ENCODE measurements at places on chromosomes 12 and 14.

GRCh38 chr14:50717811-50718210, 49.7 kb upstream of the SAV1 start:
- no peak for DNase-seq

- DNase-seq: no peak
Observed at GRCh38 chr12:2283916-2284315, 231.1 kb downstream of the CACNA1C start.

DNA sequence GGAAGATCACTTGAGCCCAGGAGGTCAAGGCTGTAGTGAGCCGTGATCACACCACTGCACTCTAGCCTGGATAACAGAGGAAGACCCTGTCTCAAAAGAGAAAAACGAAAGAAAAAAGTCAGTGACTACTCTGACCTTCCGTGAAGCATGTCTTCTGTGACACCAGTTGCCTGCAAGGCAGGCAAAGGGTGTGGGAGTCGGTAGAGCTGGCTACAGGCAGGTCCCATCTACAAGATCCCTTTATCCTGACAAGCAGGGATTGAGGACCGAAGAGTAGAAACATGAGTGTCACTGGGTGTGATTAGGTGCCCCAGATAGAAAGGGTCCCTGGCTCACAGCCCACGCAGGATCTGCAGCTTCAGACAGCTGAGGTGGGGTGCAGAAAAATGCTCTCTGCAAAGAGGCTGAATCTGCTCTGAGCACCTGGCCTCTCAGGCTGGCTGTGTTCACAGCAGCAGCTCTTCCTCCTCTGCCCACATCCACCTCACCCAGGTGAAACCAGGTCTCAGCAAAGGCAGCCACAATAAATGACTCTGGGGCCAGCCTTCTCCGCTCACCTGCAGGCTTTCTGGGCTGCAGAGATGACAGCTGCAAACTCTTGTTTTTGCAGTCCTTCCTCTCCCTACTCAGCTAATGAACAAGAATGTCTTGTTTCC, 28.6 kb upstream of the HSP90B1 start:
- DNase-seq: no peak

DNA sequence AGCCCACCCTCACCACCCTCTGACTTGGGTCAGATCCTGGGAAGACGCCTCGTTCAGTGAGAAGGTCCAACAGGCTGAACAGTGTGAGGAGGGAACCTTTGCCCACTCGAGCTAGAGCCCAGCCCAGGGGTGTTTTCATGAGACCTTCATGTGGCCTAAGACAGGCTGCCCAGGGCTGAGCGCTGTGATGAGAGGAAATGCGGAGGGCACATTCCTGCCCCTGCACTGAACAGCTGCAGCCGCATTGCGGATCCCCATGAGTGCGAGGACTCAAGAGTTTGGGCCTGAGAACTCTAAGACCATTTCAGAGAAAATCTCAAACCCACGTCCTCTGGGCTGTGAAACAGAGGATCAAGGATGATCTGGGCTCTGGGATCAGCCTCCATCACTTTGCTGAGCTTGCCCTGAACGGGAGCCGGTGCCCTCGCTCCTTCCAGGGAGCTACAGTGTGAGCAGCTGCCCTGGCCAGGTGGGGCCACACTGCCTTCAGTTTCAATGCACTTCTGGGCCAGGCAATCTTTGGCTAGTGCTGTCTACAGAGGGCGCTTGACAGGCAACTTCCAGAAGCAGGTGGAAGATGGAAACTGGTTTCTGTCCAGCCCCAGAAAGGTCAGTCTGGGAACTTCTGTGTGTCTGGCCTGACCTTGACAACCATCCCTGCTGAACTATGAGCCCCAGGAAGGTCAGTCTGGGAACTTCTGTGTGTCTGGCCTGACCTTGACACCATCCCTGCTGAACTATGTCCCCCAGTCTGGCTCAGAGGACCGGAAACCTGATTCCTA, 43.5 kb upstream of the P2RX7 start:
- no peak for DNase-seq

- no peak for DNase-seq
Observed at GRCh38 chr12:109203480-109203879, 87.1 kb downstream of the ACACB start.

- DNase-seq: no peak
Observed at GRCh38 chr14:99468836-99469592, 11.6 kb downstream of the SETD3 start.

GRCh38 chr14:20848955-20849570, 42.1 kb upstream of the RNASE3 start:
- no peak for DNase-seq

GRCh38 chr14:22555384-22556011, 33.5 kb downstream of the DAD1 start:
- peak; percentile 84 for DNase-seq

- no peak for DNase-seq
Observed at GRCh38 chr14:25231004-25231403, 181.1 kb upstream of the STXBP6 start.

- DNase-seq: no peak
Observed at GRCh38 chr12:11621797-11622423, 27.6 kb upstream of the ETV6 start.

DNA sequence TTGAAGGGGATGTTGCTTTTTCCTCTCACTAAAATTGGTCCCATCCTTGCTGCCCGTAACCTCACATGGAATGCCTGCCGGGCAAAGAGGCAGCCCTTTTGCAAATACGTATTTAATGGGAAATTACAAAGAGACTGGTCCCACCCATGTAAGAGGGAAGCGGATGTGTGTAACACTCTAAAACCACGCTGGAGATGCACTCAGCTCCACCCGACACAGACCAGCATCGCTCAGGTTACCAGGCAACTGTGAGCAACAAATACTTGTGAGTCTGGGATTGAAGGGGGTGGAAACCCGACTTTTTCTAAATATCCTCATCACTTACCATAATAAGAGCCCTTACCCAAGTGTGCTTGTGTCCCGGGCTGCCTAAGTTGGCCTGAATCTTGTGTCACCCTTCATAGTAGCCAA, 47.7 kb downstream of the ELK3 start:
- no peak for DNase-seq

DNA sequence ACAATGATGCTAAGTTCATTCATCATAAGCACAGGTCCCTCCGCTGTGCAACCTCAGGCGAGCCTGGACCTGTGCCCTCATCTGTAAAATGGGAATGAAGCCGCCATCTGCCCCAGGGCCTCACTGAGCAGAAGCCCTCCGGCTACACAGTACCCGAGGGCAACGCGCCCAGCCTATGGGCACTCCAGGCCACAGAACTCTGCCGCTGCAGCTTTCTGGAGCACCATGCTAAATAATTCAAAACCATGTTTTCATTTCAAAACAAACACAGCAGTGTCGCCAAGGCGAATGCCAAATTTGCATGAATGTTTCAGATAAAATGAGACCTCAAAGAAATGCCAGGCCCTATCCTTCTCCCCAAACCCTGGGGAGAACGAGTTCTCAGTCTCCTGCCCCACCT, 4.0 kb downstream of the NCOR2 start:
- DNase-seq: no peak

- DNase-seq: peak; percentile 60
Observed at GRCh38 chr14:75132382-75133086, 5.7 kb upstream of the NEK9 start.

- no peak for DNase-seq
Observed at GRCh38 chr14:76924371-76925096, 98.3 kb downstream of the LRRC74A start.

DNA sequence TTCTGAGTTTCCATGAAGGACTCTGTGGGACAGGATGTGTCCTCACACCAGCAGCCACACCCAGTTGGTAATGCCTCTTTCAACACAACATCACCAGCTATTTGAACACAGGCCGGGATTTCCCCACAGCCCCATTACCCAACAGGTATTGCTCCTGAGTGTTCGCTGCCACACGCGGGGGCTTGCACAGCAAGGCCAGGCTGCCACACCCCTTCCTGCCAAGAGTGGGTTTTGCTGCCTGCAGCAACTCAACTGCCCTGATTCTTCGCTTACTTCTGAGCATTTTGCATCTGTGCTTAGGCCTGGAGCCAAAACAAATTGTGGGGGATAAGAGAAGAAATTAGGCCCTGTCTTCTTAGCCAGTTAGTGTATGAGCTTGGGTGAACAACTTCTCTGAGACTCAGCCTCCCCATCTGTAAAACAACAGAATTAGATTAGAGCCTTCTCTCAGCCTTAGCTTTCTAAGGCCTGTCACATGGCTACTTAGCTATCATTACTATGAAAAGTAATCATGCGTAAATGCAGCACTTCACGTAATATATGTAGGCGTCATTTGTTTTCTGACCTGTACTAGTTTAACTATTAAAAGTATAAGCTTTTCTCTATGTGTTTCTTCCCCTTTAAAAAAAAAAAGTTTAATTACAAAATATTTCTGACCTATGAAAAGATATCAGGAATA, 20.0 kb downstream of the CKAP4 start:
- DNase-seq: no peak

DNA sequence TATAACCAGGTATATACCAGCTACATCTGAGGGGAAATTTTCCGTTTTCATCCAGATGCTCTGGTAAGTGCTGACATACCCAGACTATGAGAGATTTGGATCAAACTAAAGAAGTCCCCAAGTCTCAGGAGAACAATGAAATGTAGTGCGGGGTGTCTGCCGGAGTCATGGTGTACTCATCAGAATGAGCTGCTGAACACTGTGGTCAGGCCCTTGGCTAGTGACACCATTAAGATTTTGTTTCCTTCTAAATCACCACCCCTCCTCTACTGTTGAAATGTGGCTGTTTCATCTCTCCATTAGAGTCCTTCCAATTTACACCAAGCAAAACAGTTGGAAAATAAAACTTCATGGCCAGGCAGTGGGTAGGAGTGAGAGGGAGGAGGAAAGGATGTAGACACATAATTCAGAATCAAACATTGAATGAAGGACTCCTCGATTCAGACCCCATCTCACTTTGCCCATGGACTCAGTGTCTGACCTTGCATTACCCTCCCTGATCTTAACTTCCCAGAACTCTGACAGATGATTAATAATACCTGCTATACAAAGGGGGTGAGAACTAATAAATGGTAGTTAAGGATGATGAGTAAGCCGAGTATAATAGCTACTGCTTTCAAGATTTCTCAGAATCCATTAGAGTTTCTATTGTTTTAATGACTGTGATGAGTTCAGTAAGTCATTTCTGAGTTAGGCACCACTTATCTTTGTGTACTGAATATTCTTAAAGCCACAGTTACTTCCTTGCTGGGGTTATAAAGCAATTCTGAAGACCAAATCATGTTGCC, 127.4 kb downstream of the CRADD start:
- no peak for DNase-seq

- no peak for DNase-seq
Observed at GRCh38 chr12:2259369-2259768, 206.6 kb downstream of the CACNA1C start.
